ENCODE measurements at places on chromosomes 7 and 10.

- DNase-seq = no peak
These were observed 1.7 kb upstream of the CHST15 start for GRCh38 chr10:124095096-124095495.

DNA sequence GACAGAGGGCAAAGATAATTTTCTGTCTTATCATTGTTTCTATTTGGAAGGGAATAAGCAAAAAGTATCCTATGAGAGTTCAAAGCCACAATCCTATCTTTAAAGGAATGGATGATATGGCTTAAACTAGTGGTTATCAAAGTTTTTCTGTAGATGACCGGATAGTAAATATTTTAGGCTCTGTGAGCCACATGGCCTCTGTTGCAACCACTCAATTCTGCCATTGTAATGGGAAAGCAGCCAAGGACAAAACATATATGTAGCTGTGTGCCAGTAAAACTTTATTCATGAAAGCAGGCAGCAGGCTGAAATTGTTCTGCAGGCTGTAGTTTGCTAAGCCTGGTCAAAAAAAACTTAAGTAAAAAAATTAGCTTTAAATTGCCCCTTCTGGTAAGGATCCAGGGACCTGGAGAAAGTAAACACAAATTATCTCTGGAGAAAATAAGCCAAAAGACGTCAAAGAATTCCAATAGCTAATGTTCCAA, 73.3 kb downstream of the THSD7A start:
- no peak for DNase-seq

- DNase-seq = no peak
These were observed 20.8 kb downstream of the PRKAG2 start for GRCh38 chr7:151856098-151856497.

DNA sequence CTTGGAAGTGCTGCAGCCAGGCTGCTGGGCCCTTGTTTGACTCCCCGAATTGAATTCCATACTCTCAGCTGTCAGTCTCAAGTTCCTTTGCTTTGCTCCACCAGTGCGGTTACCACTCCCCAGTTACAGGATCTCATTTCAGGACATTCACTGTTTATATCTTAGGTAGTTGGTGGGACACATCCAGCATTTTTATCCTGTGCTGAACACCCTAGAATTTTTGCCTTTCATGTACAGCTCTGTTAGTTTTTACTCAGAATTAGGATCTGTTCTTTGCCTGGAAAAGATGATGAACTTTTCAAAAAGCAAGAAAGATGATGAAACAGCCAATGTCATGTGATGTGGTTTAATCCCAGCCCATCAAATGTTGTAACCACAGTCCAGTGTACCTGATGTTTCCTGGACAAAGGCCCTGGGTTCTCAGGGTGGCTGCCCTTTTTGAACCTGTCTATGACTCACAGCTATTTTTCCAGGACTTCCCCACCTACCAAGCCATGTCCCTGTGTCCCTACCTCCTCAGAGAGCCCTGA, 149.7 kb downstream of the NOC3L start:
- no peak for DNase-seq

DNA sequence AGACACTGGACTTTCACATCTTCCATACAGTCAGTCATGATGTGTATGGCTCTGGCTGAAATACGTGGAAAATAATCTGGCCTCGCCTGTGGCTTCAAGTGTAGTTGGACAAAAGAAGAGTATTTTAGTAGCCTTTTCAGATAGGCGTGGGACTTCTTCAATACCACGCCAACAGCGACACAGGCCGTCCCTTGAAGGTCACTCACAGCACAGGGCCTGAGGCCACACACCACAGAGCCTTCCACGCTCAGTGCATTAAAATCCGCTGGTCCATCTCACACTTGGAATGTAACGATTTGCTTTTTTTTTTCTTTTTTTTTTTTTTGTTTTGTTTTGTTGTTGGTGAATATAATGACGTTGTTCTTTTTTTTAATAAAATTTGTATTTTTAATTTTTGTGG, 51.8 kb upstream of the SUN1 start:
- DNase-seq = no peak

DNA sequence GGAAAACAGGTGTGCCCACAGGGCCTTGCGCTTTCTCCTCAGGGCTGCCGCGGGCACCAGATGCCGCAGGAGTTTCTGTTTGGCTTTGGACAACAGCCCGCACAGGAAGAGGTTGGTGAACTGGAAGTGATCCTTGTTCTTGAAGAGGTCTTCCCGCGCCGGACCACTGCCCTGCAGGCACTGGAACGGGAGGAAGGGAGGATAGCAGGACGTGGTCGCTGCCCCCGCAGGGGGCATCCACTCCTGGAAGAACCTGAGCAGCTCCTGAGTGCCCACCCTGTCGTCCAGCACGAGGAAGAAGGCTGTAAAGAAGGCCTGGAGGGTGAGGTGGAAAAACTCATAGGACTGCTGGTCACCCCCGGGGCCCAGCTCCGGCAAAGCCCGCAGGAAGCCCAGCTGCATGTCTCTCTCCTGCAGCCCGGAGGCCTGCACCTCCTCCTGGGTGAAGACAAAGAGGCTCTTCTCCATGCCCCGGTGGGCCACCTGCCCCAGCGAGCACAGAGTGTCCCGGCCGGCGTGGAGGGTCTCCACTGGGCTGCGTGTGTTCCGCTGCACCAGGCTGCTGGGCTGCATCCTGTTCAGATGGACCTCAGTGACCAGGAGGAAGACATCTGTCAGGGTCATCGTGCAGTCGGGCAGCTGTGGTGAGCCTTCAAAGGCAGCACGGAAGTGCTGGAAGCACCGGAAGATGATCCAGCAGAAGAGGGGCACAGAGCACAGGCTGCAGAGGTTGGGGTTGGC, 26.9 kb downstream of the NOD1 start:
- no peak for DNase-seq

- DNase-seq = no peak
These were observed 332.1 kb downstream of the PTPRN2 start for GRCh38 chr7:158255558-158255957.

- no peak for DNase-seq
These were observed 25.8 kb upstream of the EEPD1 start for GRCh38 chr7:36127075-36127740.

GRCh38 chr7:116591202-116592040, 66.6 kb downstream of the CAV1 start:
- DNase-seq = no peak

GRCh38 chr7:27148031-27148755, 619 bp upstream of the HOXA6 start:
- DNase-seq = no peak

- DNase-seq = no peak
These were observed 6.3 kb upstream of the HGF start for GRCh38 chr7:81776161-81776560.

DNA sequence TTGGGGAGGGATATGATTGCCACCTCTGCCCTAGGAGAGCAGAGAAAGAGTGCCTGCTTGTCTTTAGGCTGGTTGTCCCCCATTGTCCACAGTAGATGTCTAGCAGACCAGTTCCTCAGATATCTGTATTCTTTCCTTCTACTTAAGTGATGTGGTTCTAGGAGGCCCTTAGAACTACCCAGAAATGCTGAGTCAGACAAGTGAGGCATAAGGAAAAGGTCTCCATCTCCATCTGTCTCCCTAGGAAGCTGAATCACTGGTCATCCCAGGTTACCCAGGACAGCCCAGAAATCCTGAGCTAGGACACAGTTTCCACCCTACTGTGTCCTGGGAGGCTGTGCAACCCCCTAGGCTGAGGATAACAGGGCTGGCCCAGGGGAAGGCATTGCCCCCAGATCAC, 93.4 kb upstream of the INHBA start:
- no peak for DNase-seq

DNA sequence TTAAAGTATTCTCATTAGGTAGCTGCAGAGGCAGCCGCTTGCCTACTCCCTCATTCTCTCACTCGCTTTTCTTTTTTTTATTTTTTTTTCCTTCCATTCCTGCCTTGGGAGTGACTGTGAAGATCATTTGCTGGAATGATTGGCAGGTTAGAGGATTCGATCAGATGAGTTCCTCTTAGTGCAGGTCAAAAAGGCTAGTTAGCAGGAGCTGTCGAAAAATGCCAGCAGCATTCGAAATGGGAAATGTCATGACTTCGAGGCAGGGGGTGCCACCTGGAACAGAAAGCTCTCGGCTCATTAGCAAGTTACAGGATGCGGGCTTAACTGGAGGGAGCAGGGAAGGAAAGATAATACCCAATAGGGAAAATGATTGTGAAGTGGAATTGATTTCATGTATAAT, 137.5 kb upstream of the FZD1 start:
- no peak for DNase-seq

DNA sequence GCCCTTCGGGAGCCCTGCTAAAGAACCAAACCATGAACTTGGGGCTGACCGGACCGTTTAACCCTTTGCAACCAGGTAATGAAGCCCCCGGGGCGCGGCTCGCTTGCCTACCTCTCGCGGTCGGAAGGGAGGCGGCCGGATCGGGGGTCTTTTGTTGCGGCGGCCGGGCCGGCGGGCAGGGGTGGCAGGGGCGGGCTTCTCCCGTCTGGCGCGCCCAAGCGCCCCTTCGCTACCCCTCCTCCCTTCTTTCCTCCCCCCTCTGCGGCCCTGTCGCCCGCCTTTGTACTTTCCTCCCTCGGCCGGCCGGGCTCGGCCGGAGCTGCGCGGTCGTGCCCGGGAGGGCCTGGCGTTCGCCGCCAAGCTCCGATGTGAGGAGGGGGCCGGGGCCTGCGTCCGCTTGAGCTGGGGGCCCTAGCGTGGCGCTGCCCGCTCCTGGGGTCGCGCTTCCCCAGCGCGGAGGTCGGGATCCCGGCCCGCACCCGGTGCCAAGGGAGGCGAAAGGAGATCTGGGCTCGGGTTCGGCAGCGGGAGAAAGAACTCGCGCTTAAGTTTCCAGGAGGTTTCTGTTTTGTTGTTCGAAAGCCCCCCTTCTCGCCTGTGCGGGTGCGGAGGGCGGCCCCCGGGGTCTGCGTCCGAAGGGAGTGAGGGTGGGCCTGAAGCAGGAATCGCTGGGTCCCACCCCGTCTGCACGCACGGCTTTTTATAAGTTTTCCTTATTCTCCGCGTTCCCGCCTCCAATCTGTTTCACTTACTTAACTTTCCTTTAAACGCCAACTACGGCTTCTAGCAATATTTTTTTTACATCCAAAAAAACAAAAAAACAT, 436.8 kb upstream of the GALNT17 start:
- no peak for DNase-seq

DNA sequence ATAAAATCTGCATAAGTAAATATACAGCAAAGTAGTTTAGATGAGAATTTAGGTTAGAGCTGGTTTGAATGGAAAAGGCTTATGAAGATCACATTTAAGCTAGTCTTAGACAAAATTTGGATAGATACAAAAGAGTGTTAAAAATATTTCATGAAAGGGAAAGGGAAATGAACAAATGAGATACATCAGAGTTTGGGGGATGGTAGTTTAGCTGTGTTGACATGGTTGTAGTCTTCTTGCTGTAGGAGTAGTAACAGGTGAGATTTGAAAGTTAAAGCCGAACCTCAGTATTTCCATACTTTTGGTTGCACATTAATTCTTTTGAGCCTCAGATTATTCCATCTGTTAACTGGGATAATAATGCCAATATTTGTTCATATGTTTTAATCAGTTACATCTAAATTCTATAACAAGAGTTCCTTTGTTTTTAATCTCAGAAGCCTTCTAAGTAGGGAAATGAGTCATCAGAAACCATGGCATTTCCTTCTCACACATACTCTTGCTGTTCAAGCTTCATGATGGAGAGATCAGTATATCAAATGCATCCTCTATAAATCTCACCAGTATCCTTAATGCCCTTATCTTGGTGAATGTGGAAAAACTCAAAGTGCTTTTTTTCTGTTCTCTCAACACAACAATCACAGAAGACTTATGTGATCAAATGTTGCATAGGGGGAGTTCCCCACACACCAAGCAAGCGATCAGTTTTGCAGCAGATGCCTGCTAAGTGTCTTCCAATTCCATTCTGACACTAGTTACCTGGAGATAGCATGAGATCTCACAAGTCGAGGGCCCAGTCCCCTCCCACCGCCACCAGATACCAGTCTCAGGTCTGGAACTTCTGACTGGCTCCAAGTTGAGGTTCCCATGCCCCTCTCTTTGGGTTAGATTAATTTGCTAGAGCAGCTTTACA, 84.7 kb downstream of the MAPK8 start:
- no peak for DNase-seq

DNA sequence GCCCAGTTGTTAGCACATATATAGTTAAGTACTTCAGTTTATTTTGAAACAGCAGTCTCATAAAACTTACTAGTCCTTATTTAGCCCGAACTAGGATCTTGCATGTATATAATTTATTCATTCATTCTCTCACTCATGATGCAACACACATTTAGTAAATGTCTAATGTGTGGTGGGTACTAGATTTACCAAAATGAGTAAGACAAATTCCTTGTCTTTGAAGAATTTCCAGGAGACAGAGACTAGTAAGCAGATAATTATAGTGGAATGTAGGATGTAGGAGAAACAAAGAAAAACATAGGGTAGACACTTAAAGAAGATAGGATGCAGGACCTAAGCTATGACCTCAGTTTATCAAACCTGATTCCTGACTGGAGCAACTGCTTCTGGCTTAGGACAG, 120.2 kb upstream of the AMPH start:
- no peak for DNase-seq

- no peak for DNase-seq
These were observed 34.5 kb downstream of the PPIF start for GRCh38 chr10:79381804-79382221.

DNA sequence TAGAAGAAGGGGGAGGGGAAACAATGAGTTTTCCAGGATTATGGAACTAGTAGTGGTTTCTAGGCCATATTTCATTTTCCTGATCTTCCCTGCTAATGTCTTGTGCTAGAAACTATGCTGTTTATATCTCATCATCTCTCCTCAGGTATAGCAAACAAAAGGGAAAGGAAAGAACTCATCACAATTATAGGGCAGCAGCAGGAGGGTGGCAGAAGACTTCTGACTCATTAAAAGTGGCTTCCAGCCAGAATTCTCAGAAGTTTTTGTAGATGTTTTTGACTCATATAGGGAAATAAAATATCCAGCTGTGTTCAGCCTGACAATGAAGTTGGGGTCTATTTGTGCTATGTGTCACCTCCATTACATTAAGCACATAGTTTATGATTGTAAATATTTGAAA, 6.5 kb downstream of the AHR start:
- DNase-seq = no peak

- DNase-seq = no peak
These were observed 16.5 kb upstream of the CREB5 start for GRCh38 chr7:28395831-28396230.

GRCh38 chr10:27724287-27724686, 21.3 kb downstream of the MKX start:
- DNase-seq = no peak

DNA sequence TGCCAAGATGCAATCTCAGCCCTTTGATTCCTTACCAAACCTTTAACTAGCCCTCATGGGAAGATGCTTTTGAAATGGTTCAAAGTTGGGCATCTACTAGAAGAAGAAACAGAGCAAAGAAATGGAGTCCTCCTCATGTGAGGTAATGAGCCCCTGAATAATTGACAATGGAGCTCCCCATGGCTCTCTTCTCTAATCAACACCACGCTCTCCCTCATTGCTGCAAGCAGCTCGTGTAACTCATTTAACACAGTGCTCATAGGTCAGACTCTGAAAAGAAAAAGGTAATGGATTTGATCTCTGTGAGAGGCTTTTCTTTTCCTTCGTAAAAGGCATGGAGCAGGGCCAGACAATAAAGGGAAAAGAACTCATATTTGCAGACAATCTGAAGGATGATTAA, 312.8 kb downstream of the PHTF2 start:
- DNase-seq = no peak

Measured in activated T-helper 1 cell treated with Interleukin-2 at 50 U/mL for 16 hours (primary cell).